ENCODE measurements at places on chromosomes 6 and 20.

DNA sequence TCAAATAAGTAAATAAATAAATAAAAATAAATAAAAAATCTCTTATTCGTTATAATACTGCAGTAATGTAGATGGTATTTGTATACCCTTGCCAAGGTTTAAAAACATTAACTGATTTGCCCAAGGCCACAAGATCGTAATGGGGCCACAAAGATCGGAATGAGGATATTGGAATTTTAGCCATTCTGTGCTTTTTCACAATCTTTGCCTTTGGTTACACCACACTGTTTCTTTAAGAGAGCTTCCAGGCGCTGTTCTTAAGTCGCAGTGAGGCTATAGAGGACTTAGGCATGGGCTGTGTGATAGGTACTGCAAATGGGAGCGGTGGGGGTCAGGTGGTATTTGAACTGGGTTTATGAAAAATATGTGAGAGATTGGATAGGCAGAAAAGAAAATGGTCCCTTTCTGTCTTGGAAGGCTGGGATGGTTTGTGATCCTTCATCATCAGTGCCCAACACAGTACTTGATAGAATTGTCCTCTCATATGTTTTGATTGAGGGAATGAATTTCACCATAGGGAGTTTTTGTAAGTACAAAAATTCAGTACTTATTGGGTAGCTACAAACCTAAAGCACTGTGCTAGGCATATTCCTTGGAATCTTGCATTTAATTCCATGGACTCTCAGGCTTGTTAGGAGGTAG is 1.4 kb downstream of the NUS1 start:
- no peak for DNase-seq

DNA sequence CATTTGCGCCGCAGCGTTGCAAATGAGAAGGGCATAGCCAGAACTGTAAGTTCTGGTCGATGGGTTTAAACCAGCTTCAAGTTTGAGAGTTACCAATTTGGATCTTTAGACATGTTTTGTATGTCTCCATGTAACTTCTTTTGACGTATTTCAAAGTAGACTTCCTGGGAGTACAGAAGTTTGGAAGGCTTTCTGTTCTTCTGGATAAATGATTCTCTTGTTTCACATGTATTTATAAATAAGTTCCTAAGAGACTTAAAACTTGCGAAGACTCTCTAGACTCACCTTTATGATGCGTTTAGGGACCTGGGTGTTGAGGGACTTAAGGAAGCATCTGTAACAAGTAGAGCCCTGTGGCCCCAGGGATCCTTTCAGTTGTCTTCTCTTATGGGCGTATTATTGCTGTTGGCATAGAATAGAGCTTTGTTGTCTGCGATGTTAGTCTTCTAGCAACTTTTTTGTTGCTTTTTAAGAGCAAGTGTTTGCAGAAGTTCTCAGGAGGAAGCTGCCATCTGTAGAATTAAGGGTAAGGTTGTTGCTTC is 1.3 kb downstream of the CDYL start:
- no peak for DNase-seq

DNA sequence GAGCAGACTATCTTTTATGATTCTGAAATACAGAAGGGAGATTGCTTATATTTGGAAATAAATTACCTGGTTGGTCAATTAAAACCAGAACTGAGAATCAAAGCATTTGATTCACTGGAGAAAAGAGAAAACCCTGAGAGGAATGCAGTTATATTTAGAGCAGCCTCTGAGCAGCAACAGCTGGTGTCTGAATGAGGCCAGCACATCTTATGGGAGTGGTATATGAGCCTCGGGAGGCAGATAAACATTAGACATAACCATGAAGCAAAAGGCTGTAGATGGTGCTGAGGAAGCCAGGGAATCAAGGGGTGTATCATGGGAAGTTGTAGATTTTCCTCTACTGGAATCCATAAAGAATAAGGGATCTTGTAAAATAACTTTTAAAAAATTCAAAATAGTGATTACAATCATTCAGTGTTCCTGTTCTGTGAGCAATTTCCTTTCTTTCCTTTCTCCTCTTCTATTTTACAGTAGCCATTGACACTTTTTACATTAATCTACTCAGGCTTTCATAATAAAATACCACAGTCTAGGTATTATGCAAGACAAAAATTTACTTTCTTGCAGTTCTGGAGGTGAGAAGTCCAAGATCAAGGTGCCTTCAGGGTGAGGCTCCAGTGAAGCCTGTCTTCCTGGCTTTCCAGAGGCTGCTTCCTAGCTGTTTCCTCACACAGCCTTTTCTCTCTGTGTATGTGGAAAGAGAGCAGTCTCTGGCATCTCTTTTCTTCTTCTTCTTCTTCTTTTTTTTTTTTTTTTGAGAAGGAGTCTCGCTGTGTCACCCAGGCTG is 32.8 kb upstream of the ENPP5 start:
- no peak for DNase-seq

- DNase-seq, result peak; percentile 46
These were observed 19.5 kb upstream of the RALGAPA2 start for GRCh38 chr20:20731945-20732296.

GRCh38 chr6:35362200-35362599 is 19.8 kb downstream of the PPARD start:
- DNase-seq, result no peak

- DNase-seq, result peak; percentile 11
These were observed 136.7 kb downstream of the MMUT start for GRCh38 chr6:49326347-49326746.

GRCh38 chr6:44606504-44606903 is 219.0 kb downstream of the CDC5L start:
- no peak for DNase-seq

All from MV-4-11 (cell line).